ENCODE measurements at places on chromosomes 4 and X.

- DNase-seq = no peak
Measured at GRCh38 chrX:106954041-106954440, 33.8 kb downstream of the CLDN2 start.

DNA sequence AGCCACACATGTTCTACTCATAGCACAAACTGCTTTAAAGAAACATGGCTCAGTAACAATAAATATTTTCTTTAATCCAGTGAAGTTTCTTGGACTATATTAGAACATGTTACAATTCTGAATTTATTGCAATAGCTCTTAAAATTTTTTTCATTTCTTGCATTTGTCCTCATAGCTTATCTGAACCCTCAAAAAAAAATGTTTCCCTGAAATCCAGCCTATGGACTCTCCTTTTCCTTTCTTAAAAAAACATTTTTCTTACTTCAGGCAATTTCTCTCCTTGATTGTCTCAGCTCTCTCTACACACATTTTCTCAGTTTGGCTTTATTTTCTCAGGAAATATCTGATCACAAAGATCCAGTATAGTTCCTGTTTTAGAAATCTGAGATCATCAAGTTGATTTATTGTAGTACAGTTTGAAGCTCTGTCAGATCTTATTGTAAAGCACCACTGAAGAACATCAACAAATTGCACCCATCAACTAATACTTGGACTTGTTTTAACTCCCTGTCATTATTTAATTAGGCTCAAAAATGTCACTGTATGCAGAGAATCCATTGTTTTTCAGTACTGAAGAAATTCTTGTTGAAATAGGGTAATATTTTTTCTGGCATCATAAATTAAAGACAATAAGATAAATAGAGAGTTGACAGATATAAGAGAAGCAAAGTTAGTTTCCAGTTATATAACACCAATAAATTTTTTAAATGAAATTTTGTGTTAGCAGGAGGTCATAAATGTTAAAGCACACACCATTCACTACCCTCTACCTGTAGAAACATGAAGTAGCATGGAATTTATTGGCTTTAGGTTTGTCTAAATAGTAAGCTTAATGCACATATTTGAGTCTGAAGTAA lies 317.7 kb downstream of the ARHGAP24 start:
- no peak for DNase-seq

GRCh38 chrX:18582910-18583493 lies 88.9 kb downstream of the RS1 start:
- DNase-seq = peak; percentile 6

DNA sequence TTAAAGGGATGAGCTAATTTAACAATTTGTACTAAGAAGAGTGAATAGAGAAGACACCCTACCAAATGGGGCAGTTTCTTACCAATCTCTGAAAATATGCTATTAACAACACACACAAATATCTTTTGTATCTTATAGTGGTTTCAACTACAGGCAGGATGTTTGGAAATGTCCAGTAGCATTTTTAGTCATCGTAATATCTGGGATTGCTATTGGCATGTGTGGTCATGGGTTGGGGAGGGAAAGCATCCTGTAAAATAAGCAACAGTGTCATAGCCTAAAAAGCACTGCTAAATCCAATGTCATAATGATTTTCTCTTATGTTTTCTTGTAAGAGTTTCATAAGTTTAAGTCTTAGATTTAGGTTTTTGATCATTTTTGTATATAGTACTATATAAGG lies 29.3 kb upstream of the ABCG2 start:
- DNase-seq = no peak

DNA sequence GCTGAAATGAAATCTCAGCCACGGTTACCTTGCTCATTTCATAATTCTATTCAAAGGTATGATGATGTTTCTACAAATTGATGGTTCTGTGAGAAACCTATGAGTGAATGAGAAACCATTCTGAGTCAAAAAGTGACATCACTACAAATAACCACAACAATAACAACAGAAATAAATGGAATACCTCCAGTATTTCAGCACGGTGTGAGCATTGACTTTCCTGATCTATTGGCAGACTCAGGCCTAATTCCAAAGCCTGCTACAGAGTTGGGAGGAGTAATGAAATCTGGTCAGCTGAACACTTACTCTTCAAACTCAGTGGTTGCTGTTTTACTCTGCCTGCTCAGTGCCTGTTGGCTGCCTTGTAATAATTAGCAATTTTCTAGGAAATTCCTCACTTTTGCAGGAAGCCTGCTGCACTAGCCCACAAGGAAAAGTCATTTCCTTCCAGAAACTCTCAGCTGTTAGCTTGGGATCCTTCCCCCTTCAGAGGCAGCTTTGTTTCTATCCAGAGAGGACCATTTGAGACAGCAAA lies 18.8 kb upstream of the SYNPO2 start:
- DNase-seq = peak; percentile 61

DNA sequence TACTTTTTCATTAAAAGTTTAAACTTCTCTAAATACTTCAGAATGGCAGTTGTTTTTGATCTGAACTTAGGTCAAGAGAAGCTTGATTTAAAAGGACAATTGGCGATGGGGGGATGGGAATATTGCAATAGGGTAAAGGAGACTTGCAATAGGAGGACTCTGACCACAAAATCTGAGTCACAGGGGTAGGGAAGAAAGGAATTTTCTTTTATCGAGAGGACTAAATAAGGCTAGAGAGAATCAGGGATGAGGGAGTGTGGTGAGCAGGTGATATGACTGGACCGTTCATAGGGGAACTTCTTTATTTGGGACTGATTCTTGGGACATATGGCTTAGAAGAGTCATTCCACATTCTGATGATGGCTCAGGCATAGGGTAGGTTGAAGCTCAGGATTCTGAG lies 1260.2 kb downstream of the ADGRL3 start:
- no peak for DNase-seq

DNA sequence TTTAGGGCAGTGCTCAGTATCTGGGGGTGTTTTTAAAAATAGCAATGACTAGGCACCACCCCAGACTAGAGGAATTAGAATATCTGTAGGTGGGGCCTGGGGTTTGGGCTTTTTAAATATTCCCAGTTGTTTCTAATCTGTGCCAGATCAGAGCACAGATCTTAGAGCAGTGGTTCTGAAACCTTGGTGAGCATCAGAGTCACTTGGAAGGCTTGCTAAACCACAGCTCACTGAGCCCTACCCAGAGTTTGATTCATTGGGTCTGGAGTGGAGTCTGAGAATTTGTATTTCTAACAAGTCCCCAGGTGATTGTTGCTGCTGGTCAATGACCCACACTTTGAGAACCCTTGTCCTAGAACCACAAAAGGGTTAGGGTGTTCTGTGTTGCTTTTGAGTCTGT lies 16.7 kb downstream of the HADH start:
- DNase-seq = no peak

DNA sequence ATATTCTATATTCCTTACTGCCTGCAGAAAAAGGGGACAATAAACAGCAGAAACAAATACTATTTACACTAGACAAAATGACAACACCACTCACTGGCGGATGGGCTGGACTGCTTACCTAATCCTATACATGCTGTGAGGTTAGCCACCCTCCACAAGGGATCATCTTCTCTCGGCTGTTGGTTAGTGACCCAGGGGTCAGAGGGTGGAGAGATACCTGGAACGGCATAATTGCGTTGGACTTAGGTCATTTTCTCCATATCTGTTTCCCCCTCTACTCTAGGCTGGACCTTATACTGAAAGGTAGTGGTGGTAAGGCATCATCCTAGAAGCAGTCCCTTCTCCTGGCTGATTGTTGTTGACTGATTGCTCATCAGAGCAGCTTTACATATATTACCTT lies 286.8 kb upstream of the UGT8 start:
- no peak for DNase-seq

- DNase-seq = peak; percentile 48
Measured at GRCh38 chr4:184287697-184288255, 70.1 kb upstream of the ENPP6 start.

GRCh38 chr4:108775921-108776320 lies 13.1 kb upstream of the ETNPPL start:
- DNase-seq = no peak

- no peak for DNase-seq
Measured at GRCh38 chr4:189785257-189785656, 155.4 kb upstream of the FRG1 start.

DNA sequence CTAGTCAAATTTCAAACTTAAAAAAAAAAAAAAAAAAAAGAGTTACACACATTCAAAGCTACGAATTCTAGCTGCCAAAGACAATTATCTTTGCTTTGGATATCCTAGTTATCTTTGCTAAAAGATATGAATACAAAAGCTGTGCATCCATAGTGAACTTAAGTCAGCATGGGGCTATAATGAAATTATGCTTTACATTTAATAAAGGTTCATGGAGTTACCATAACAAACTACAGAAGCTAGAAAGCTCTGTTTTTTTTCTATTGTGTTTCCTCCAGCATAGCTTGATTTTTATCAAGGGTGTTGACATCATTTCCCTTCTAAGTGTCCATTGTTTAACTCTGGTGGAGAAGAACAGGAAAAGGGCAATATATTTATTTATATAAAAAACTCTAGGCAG lies 234.1 kb downstream of the ANKRD50 start:
- no peak for DNase-seq

DNA sequence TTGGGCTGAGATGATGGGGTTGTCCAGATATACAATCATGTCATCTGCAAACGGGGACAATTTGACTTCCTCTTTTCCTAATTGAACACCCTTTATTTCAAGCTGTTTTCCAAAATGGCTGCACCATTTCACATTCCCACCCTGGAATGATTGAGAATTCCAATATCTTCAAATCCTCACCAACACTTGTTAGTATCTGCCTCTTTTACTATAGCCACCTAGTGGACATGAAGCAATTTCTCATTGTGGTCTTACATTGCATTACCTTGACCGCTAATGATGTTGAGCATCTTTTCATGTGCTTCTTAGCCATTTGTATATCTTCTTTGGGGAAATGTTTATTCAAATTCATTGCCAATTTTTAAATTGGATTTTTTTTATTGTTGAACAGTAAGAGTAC lies 364.8 kb downstream of the SMARCA1 start:
- DNase-seq = no peak

DNA sequence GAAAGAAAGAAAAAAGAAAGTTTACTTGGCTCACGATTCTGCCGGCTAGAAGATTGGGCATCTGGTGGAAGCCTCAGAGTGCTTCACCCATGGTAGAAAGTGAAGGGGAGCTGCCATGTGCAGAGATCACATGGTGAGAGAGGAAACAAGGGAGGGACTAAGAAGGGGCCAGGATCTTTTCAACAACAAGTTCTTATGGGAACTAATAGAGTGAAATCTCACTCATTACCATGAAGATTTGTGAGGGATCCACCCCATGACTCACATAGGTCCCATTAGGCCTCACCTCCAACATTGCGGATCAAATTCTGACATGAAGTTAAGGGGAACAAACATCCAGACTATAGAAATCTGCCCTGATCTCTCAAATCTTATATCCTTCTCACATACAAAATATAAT lies 61.3 kb upstream of the UGT8 start:
- no peak for DNase-seq

DNA sequence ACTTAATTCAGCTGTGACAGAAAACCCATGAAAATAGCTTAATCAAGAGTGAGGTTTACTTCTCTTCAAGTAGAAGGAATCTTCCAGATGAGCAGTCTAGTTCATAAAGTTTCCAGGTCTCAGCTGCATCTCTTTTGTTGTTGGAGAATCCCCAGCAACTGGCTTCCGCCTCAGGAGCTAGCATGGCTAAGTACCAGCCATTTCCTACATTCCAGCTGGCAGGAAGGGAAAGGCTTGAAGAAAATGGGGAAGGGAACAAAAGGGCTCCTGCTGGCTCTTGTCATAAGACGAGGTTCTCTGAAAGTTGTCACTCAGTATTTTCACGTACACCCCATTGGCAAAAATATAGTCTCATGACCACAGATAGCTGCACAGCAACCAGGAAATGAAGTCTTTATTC lies 27.3 kb upstream of the TRIM2 start:
- no peak for DNase-seq

DNA sequence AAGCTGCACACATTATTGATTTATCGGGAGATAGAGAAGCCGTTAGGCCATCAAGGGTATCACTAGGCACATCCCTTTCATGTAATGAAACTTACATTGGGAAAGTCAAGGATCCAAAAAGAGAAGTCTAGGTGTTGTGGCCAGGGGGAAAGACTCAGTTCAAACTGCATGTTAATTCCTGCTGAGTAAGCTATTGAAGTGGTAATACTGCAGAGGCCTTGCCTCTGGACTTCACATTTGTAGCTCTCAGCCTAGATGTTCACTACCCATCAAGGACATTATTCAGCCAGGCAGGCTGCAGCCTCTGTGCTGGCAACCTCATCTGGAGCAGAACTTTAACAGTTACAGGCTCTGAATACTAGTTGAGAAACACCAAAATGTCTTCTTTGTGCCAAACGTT lies 2094.5 kb upstream of the AGA start:
- no peak for DNase-seq

GRCh38 chrX:50157545-50158135 lies 43.2 kb downstream of the AKAP4 start:
- peak; percentile 11 for DNase-seq

DNA sequence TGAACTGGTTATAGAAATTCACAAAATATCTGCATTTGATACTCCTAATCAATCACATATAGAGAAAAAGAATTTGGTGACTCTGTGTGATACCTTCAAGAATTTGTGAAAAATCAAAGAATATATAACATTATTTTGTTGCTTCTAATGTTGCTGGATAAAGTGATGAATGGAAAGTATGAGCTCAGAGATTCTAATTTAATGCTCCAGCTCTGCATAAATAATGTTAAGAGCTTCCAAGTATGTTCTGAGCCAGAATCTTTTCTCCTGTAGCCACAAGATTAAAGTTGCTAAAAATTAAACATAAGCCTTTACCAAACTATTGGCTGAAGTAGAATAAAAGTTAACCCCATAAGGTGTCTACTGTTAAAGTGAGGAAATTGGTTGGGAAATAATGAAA lies 294.7 kb upstream of the CT83 start:
- peak; percentile 20 for DNase-seq

DNA sequence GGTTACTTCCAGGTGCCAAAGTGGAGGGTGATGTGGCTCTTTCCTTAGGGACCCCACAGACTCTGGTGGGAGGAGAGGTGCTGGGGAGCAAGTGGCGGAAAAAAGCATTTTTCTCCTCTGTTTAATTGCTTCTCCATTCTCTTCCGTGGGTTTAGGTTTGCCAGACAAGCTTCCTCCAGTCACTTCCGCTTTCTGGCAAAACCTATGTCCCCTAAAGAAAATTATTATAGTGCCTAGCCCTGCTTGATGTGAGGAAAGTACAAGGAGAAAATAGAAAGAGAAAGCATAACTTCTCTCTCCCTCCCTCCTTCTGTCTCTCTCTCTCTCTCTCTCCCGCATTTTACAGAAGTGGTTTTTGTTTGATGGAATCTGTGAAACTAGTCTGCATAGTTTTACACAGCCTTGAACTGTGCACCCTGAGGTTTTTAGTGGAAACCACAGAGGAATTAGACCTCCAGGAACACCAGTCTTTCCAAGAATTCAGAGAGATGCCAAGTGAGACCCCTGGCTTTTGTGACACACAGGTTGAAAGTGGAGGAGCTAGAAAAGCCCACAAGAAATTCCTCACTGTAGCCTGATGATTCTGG lies 231.1 kb upstream of the ANXA3 start:
- no peak for DNase-seq

- no peak for DNase-seq
Measured at GRCh38 chr4:145216535-145216934, 36.1 kb upstream of the OTUD4 start.

- no peak for DNase-seq
Measured at GRCh38 chr4:5908876-5909427, 16.1 kb upstream of the CRMP1 start.

GRCh38 chr4:69056921-69057550 lies 39.2 kb upstream of the UGT2B7 start:
- DNase-seq = no peak
